Left cardiac atrium (tissue), 4 donors: ENCODE measurements at places on chromosomes 1 and 21. TPM values are rescaled to one million over a fixed set of nuclear protein-coding genes. Genes with fewer than 3 reads are reported as not detected.

The SERINC2 gene
- total RNA-seq: 2.4 TPM

The CSDE1 gene
- 652 TPM for total RNA-seq

The CALML6 gene
- 0.21 TPM for total RNA-seq

The C1orf122 gene
- 50.0 TPM for total RNA-seq

The TMIGD3 gene
- total RNA-seq: 4.0 TPM

The RBBP5 gene
- 11.0 TPM for total RNA-seq

The ERG gene
- 27.2 TPM for total RNA-seq

The TPR gene
- total RNA-seq: 54.3 TPM

The CHI3L2 gene
- 36.8 TPM for total RNA-seq

The DEPDC1 gene
- total RNA-seq: 0.62 TPM

The HSD3B1 gene
- total RNA-seq: not detected

The TMEM51 gene
- total RNA-seq: 4.2 TPM

The OBSCN gene
- total RNA-seq: 194 TPM

The CLDN14 gene
- total RNA-seq: not detected

The TNNT2 gene
- total RNA-seq: 4,860 TPM

The C8B gene
- not detected for total RNA-seq

The LCE1E gene
- not detected for total RNA-seq

The CYP2J2 gene
- total RNA-seq: 116 TPM

The ARHGEF2 gene
- total RNA-seq: 63.4 TPM

The PSRC1 gene
- 2.3 TPM for total RNA-seq

The EXTL1 gene
- total RNA-seq: 1.3 TPM

The NMNAT2 gene
- 23.3 TPM for total RNA-seq

The LHX4 gene
- not detected for total RNA-seq

The OPN3 gene
- 5.8 TPM for total RNA-seq

The ABCA4 gene
- total RNA-seq: 0.21 TPM

The UTS2 gene
- total RNA-seq: not detected

The HPDL gene
- 0.27 TPM for total RNA-seq

The SLAMF6 gene
- 1.4 TPM for total RNA-seq

The HES3 gene
- total RNA-seq: not detected

The DTL gene
- total RNA-seq: 3.9 TPM

The MRPS15 gene
- 88.0 TPM for total RNA-seq

The CFHR4 gene
- not detected for total RNA-seq

The SPATA21 gene
- not detected for total RNA-seq

The NUF2 gene
- total RNA-seq: 0.26 TPM

The CELA3A gene
- total RNA-seq: not detected

The TNFRSF18 gene
- not detected for total RNA-seq

The AMY2A gene
- total RNA-seq: not detected
